ENCODE measurements at places on chromosomes 6 and 20. TPM values are rescaled to one million over a fixed set of nuclear protein-coding genes. Genes with fewer than 3 reads are reported as not detected.

DNA sequence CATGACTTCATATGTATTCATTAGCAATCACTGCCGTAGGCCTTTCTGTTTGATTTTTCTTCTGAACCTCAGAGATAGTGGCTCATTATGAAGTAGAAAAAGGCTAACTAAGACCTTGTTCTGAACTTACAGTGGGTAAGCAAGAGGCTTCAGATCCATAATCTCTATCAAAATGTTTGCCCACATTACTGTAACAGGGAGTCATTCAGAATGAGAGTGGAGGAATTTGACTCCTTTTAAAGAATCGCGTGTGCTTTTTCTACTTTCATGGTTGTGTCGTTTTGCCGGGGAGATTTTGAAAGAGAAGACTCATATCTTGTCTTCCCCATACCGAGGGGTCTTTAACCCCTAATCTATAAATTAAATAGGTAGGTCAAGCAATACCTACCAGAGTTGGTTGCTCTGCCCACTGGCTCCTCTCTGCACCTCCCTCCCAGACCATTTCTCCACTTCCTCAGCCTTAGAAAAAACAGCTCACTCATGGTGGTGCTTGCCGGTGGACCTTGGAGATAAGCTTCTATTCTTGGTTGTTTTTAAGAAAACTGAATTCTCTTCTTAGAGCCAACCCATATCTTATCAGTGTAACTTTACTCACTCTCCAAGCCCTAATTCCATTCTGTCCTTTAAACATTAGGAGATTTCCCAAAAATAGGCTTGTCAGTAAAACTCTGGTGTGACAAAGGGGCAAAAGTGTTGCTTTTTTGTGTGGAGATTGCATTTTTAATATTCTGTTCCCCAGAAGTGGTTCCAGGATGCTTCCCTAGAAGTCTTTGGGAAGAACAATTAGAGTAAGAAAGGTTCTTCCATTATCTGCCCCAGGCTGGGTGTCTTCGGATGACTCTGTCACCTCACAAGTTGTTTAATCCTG, 56.6 kb downstream of the E2F3 start:
- DNase-seq, result no peak

DNA sequence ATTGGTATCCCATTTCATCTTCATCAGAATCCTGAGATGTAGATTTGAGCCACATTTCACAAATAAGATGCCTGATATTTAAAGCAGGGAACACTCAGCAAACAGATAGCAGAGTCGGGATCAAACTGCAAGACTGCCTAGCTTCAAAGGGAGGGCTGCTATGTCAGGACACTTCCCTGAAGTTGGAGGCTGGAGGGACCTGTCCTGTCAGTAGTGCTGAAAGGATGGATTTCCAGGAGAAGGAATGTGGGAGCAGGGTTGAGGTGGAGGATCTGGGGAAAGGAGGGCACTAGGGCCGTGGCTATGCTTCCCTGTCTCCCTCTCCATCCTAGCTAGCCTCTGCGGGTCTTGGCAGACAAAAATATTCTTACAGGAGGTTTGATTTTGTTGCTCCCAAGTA, 32.2 kb downstream of the COX4I2 start:
- no peak for DNase-seq

- DNase-seq, result no peak
Measured at GRCh38 chr6:39188571-39188970, 40.7 kb downstream of the KCNK5 start.

DNA sequence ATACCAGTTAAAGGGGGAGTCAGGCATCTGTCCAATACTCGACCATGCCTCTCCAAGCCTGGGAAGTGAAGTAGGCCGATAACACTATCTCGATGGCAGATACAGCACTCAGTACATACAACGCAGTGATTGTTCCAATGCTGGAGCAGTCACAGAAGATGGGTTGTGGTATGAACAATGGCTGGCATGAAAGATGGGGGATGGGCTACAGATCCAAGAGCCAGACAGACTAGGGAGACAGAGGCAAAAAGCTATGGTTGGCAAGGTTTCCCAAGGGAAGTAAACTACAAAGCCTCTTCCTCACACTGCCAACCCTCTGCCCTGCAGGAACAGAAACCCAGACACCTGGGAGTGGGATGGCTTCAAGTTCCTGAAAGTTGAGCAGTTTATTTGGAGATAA, 19.2 kb downstream of the FKBP1A start:
- no peak for DNase-seq

- no peak for DNase-seq
Measured at GRCh38 chr20:4710106-4710475, 11.6 kb upstream of the PRND start.

DNA sequence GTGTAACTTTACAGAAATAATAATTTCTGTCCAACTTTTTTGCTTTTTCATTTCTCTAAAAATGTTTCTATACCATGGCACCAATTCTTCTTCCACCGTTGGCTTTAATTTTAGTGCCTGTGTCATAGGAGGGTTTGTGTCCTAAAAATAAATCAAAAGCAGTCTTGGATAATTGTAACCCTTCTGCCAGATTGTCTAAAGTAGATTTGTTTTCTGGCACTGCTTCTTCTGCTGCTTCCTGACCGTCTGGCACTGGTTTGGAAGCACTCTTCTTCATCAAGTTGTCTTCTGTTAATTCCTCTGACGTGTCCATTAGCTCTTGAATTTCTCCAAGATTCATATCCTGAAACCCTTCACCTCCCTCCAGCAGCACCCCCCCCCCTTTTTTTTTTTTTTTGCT, 33.1 kb downstream of the SCAF8 start:
- DNase-seq, result no peak

GRCh38 chr20:33811776-33812151, 616 bp downstream of the CHMP4B start:
- no peak for DNase-seq

GRCh38 chr6:127924440-127924839, 23.6 kb upstream of the THEMIS start:
- DNase-seq, result no peak

GRCh38 chr20:57638173-57638894, 18.1 kb upstream of the ZBP1 start:
- peak; percentile 14 for DNase-seq

GRCh38 chr6:116144605-116145004, 18.7 kb upstream of the COL10A1 start:
- no peak for DNase-seq

- DNase-seq, result peak; percentile 84
Measured at GRCh38 chr20:53623454-53624211, 30.0 kb upstream of the ZNF217 start.

DNA sequence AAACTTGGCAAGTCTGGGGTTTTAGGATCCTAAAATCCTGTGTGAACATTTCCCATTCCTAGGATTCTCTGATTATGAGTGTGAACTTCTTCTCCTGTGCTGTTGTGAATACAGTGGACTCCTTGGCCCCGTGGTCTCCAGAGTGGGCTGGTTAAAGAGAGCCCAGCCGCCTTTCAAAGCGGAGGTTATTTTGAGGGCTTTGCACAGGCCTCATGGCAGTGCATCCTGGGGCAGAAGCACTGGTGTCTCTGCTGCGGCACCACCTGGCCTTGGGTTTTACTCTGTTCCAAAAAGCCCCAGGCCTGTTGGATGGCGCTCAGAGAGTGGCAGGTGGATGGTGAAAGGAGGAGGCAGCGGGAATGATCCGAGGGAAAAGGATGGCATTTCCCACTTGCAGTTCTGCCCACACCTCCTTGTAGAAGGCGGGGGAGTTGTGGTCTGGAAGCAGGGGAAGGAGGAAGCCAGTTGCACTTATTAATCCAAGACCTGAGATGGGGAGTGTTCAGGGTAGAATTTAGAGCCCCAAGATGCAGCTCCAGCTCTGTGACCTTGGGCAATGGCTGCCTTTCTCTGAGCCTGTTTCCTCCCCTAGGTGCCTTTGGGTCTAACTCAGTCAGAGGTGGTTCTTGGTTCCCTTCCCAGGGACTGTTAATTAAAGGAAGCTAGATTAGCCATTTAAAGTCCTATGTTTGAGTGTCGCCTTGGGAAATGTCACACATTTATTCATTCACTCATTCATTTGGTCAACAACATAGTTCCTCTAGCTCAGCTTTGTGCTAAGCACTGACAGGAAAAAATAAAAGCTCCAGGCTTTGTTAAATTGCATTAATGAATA, 22.4 kb downstream of the MMP24 start:
- no peak for DNase-seq

The DHX16 gene
- 18.2 TPM for total RNA-seq

The ALDH5A1 gene
- total RNA-seq, result 16.8 TPM

The LHFPL5 gene
- not detected for total RNA-seq

The LPIN3 gene
- 14.9 TPM for total RNA-seq

The RIPPLY2 gene
- not detected for total RNA-seq

The FNDC11 gene
- total RNA-seq, result 0.76 TPM

All from hepatocyte (in vitro differentiated cells).